Stimulated activated CD4-positive, alpha-beta T cell treated with anti-CD3 and anti-CD28 coated beads, TNF-alpha, amount 100 ng/mL, for 48 hours (primary cell): ENCODE measurements at places on chromosomes 3 and 15.

DNA sequence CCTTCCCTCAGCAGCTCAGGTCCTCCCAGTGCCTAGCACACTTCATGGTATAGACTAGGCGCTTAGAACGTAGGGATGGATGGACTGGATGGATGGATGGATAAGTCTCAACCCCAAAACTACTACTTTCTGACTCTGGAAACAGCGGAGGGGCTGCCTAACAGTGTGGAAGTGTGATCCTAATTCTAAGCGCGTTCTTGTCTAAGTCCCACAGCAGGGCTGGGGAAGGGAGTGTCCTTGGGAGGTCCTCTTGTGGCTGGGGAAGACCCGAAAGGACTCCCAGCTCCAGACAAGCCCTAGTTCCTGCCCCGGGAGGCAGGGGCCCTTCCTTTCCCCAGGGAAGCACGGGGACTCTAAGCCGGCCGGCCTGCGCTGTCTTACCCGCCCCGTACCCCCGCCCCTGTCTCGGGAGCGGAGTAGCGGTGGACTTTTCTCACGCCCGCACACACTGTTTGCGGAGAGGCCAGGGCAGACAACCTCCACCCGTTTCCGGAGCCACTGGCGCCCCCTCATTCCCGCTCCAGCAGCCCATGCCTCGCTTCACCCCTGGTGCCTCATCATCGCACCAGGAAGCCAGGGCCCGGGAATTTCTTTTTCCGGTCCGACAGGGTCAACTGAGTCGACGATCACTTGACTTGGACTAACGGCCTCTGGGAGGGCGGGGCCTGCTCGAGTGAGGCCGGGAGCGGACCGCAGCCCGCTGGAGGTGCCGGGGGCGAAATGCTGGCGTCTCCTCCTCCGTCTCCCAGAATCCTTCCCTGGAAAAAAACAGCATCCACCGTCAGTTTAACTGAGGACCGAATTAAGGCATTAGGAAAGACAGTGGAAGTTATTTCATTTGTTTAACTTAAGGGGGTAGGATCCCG is 133.3 kb downstream of the TBC1D2B start:
- DNase-seq, result no peak

DNA sequence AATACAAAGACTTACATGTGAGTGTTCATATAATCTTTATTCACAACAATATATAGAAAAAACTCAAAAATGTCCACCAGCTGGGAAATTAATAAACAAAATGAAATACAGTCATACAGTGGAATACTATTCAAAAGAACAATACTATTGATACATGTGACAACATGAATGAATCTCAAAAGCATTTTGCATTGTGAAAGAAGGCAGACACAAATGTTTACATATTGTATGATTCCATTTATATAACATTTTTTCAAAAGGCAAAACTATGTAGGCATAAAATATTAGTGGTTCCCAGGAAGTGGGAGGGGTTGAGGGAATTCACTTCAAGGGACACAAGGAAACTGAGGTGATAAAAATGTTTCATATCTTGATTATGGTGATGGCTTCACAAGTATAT is 303.2 kb downstream of the CTNNB1 start:
- no peak for DNase-seq

- DNase-seq, result no peak
These were observed 2.2 kb downstream of the SLC12A6 start for GRCh38 chr15:34335176-34336032.

DNA sequence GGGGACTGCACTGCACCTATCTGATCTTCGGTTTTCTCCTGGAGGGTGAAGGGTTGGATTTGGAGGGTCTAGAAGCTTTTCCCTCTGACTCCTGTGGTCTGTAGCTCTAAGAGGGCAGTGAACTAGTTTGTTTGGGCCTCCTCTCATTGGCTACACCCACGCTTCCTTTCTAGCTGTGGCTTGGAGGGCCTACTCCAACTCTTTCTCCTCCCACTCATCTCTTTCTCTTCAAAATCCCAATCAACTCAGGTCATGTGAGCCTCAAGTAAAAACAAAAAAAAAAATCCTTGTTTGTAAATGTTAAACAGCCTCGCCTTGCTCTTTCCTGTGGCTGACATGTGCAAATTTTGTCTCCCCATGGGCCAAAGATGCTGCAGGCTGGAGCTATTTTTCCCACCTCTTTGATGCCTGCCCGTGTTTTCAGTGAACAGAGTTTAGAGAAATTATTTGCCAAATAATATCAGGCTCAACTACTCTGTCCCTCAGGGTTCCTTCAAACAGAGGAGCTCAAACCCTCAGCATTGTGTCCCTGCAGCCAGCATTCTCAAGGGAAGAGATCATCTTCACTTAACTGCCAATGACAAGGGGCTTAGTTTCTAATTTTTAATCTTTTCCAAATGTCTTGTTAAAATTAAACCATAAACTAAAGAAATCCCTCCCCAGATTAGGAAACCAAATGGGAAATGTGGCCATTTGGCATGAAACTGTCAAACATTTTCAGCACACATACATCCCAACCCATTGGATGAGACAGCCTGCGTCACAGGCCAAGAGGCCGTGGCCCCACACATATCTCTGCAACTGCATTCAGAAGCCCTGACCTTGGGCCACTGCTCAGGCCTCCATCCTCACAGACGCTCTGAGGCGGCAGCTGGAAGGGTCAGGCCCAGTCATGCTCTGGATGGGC is 114.8 kb upstream of the THBS1 start:
- DNase-seq, result no peak

GRCh38 chr3:144189044-144189443 is 217.4 kb downstream of the DIPK2A start:
- no peak for DNase-seq

DNA sequence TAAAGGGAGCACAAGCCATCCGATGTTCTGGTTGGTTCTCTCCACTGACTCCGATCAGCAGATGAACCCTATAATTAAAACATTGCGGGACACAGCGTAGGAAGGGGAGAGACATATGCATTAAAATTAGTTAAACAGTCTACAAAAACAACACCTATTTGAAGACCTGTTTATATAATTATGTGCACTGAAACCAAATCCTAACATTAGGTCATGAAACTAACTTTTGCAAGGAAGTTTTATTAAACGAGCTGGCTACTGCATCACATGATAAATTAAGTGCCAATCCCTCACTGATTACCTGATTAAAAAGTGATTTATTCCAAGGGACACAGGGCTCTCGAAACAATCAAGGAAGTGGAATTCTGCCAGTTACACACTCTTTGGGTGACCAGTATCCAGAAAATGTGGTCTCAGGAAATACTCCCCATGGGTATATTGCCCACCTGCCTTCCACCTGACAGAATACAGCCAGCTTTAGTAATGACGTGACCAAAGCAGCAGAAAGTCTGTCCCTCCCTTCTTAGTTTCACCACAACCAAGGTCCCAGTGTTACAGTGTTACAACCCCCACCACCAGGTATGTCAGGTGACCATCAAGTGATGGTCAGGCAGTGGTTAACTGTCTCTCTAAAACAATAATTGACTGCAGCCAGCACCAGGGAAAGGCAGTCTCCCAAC is 69.5 kb downstream of the HERC1 start:
- no peak for DNase-seq

- DNase-seq, result no peak
These were observed 11.6 kb downstream of the TRPC1 start for GRCh38 chr3:142735462-142735861.
